Osteocyte (in vitro differentiated cells): ENCODE measurements at places on chromosomes 1 and 21. TPM values are rescaled to one million over a fixed set of nuclear protein-coding genes. Genes with fewer than 3 reads are reported as not detected.

DNA sequence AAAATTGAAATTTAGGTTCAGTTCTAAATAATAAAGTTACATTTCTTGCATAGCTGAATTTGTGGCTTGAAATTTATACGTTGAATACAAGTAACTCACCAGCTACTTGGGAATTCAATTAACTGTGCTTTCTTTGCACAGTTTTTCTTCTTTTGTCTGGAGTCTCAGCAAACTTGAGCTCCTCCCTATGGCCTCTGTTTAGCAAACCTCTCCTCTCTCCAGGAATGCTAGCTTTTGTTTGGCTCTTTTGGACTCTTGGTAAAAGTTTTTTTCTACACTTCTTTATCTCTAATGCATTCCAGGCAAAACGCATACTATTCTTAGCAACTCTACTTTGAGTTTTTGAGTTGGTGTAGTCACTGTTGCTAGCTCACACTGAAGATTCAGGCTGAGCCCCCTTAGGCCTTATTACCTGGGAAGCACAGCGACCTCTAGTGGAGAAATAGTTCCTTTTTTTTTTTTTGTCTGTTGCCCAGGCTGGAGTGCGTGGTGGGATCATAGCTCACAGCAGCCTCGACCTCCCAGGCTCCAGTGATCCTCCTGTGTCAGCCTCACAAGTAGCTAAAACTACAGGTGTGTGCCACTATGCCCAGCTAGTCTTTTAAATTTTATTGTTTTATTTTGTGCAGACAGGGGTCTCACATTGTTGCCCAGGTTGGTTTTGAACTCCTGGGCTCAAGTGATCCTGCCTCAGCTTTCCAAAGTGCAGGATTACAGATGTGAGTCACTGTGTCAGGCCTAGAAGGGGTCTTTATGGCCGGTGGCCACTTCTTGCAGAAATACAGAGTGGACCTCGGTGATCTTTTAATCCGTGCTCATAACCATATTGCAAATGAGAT, 61.7 kb downstream of the CASQ2 start:
- DNase-seq = no peak

DNA sequence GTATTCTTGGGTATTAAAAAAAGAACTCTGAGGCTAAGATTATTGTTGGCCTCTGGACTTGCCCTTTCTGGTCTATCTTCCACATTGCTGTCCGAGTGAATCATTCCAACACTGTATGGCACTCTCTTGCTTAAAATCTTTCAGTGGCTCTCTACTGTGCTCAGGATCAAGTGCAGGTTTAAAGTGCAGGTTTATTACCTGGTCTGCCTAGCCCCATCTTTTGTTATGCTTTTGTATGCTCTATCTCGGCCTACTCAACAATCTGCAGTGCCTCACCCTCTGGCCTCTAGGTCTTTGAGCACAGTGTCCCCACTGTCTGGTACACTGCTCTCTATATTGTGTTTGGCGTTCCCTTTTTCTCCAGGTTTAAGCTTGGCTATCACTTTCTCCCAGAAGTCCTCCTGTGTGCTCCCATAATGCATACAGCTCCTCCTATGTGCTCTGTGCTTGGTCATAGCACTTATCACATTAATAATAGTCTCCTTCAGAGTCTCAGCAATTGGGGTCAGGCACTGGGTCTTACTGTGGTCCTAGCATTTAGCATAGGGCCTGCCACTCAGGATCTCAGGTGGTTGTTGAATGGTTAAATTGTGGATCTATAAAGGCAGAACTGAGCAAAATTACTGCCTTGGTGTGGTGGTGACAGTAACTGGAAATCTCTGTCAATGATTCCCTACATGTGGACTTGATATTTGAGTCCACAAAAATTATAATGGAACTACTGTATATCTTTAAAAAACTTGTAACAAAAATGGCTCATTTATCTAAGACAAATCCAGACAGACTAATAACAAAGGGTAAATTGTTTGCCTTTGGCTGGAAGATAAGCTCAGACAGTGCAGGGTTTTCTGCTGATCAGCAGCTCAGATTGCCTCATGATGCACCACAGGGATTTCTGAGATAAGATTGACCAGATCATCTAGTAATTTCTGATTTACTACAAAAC, 10.6 kb upstream of the LDLRAD1 start:
- no peak for DNase-seq

DNA sequence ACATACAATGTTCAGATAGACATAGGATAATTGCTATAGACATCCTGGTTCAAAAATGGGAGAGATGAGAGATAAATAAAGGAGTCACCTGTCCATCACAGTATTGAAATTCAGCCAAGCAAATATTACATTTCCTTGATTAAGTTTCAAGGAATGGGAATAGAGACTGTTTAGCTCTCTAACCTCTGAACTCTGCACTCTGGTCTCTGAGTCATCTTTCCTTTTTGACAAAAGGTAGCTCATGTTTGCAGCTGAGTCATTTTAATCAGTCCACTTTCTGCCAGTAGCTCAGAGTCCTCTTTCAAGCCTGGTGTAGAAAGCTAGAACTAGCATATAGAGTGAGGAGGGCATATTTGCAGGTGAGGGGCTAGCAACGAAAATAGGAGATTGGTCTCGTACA, 51.4 kb upstream of the GJA8 start:
- no peak for DNase-seq

- DNase-seq = no peak
Observed at GRCh38 chr1:209335178-209335577, 248.3 kb upstream of the CAMK1G start.

DNA sequence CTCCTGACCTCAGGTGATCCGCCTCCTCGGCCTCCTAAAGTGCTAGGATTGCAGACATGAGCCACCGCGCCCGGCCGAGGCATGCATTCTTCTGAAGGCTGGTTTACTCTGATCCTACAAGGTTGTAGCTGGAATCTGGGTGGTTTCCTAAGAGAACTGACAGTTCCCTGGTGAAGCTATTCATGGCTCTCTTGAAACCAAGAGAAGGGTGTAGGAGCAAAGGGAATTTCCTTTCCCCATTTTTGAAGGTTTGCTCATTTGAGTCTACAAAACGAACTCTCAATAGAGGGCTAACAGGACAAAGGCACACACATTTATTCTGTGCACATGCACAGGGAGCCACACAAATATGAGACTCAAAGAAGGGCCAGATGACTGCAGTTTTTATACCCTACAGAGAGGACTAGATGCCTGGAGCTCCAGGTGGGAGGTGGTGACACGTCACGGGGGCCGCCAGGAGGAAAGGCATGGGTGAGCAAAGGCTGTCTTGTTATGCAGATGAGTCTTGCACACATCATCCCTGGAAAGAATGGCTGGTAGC, 49.5 kb upstream of the ERRFI1 start:
- no peak for DNase-seq

DNA sequence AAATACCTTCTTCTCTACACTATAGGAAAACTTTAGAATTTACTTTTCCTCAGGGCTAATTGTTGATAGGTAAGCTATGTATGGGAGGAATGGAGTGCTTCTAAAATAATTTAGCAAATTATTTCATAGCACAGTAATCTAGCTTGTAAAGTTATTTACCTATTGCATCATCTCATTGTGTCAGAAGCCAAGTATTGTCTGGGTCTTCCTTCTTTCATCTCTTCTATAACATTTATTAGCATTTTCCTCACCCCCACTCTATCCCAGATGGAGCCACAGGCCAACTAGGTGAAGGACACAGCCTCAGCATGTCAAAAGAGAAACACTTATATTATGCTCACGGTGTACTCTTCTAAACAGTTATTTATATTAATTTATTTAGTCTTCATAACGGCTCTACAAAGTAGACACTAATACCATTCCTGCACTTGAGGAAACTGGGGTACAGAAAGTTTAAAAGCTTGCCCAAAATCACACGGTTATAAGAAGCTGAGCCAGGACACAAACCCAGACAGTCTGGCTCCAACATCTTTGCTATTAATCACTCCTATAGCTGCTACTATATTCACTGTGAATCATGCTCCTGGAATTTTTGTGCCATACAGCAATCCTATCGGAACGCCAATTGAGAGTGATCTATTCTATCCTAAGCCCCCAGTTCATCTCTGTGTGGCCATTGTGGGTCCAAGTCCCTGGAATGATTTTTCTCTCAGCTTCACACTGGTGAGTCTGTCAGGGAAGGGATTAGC, 43.1 kb downstream of the OR10J5 start:
- no peak for DNase-seq

- DNase-seq = no peak
Observed at GRCh38 chr1:224851848-224852261, 77.6 kb upstream of the DNAH14 start.

GRCh38 chr1:230263568-230264195, 162.4 kb downstream of the PGBD5 start:
- DNase-seq = no peak

DNA sequence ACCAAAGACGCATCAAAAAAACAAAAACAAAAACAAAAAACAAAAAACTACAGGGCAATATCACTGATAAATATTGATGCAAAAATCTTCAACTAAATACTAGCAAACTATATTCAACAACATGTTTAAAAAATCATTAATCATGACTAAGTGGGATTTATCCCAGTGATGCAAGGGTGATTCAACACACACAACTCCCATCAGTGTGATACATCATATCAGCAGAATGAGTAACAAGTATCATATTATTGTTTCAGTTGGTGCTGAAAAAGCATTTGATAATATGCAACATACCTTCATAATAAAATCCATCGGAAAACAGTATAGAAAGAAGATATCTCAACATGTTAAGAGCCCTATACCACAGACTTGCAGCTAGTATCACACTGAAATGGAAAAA, 953.0 kb downstream of the AMY1C start:
- DNase-seq = no peak

DNA sequence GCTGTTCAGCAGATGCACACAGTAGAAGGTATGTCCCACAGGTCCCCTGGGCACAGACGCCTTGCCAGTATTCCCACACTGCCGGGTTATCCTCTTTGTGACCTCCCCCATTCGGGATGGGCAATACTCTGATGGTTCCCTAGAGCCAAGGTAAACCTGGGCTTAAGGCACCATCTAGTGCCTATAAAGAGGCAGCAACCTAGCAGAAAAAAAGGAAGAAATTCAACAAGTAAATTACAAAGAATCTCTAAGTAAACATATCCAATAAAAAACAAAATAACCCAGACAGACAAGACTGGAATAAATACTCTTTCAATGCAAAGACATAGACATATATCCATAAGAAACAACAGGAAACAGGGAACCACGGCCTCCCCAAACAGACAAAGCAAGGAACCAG, 39.4 kb downstream of the HSF2BP start:
- no peak for DNase-seq

DNA sequence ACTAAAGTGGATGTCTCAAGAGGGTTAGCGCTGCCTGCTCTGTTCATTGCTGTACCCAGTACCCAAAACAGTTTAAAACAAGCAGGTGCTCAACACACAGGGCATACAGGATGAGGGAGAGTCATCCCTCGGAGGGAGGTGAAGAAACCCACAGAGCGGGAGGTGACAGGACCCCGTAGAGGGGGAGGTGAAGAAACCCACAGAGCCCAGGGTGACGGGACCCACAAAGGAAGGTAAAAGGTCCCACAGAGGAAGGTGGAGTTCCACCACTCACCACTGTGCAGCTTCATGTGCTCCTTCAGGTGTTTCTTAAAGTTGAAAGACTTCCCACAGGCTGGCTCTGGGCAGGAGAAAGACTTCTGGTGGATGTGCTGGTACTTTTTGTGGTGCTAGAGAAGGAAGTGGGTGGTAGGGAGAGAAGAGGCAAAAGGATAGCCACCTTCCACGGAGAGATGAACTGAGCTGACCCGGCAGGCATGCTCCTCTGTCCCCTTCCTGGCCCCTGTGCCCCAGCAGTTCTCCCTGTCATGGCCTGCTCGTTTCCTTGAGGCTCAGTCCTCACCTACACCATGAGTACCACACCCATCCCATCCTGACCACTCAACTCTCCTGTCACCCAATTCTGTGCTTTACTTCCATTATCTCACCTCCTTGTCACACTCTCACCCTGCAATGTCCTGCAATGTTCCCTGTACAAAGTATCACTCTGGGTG, 5.1 kb downstream of the ZNF692 start:
- peak; percentile 62 for DNase-seq

DNA sequence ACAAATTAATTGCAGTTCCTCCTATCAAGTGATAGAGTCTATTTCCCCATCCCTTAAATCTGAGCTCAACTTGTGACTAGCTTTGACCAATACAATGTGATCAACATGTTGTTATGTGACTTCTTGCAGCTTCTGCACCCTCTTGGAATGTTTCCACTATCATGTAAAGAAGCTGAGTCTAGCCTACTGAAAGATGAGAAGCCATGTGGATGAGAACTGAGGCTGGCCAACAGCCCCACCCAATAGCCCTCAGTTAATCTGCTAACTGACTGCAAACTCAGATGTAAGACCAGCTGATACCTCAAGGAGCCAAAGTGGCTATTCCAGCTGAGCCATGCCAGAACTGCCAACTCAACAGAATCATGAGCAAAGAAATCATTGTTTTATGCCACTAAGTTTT, 44.0 kb downstream of the LYST start:
- DNase-seq = no peak

- DNase-seq = no peak
Observed at GRCh38 chr1:226436855-226437491, 29.1 kb upstream of the PARP1 start.

GRCh38 chr1:41720861-41721410, 197.8 kb downstream of the HIVEP3 start:
- DNase-seq = no peak

DNA sequence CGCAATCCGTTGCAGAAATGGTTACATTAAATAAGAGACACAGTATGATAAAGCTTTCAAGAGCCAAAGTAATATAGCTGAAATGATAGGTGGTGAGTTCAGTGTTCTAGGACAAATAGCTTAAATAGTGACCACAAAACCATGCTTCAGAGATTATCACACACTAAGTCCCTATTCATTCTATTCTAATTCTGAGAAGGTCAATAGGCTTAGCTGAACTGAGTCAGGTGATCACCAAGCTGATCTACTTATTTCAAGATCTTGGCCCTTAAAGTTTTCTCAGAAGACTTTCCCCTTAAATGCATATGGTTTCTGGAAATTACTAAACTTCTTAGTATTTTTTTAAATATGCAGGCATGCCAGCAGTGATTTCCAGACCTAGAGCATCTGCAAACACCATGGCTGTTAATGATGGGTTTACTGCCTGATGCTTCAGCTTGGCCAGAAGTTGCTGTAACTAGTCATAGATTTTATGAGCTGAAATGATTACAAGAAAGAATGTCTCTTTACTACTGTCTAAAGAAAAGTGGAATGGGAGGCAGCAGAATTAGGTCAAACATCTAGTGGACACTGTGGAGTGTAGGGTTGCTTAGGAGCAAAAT, 242.9 kb downstream of the ST6GALNAC3 start:
- DNase-seq = no peak

Gene SH3BGR
- 1.2 and 2.0 TPM in 2 replicates for total RNA-seq

Gene YIPF1
- total RNA-seq = 25.3 and 25.6 TPM in 2 replicates

Gene IVL
- total RNA-seq = not detected in 2 replicates

Gene TBX15
- total RNA-seq = 3.1 and 4.3 TPM in 2 replicates

Gene FAM3B
- total RNA-seq = not detected in 2 replicates

Gene BRDT
- total RNA-seq = not detected in 2 replicates
